B cell (primary cell): ENCODE measurements at places on chromosomes 12 and 14. TPM values are rescaled to one million over a fixed set of nuclear protein-coding genes. Genes with fewer than 3 reads are reported as not detected.

- H3K4me3 ChIP-seq: peak overlapping the region; percentile 80
- H3K4me1 ChIP-seq: peaks cover 24% of the 10 kb centered on the region
- no peak for DNase-seq
Measured at GRCh38 chr12:121400332-121401139, 618 bp downstream of the RNF34 start.

DNA sequence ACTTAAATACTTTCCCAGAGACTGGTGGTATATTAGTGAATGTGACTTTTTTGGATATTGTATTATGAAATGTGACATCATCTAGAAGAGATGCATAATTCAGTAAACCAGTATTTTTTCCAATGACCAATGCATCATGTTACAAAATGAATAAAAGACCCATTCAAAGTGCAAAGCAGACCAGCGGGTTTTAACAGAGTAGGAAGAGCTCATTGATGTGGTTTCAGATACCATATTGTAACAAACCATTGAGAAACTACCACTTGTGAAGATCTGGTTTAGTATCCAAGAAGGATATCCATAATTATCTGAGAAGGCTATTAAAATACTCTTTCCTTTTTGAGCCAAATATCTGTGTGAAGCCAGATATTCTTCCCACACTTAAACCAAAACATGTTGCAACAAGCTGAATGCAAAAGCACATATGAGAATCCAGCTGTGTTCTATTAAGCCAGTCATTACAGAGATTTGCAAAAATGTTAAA is 47.7 kb downstream of the MVK start:
- H3K4me1 ChIP-seq: no peaks in the 10 kb centered on the region
- H3K36me3 ChIP-seq: no peaks in the 10 kb centered on the region
- H3K4me3 ChIP-seq: no peak overlapping the region
- H3K27ac ChIP-seq: no peak overlapping the region
- H3K27me3 ChIP-seq: peaks cover 15% of the 10 kb centered on the region
- no peak for DNase-seq

SMOC1 gene
- 0.84 TPM in 1 of 2 replicates, not detected in the other for total RNA-seq

DNA sequence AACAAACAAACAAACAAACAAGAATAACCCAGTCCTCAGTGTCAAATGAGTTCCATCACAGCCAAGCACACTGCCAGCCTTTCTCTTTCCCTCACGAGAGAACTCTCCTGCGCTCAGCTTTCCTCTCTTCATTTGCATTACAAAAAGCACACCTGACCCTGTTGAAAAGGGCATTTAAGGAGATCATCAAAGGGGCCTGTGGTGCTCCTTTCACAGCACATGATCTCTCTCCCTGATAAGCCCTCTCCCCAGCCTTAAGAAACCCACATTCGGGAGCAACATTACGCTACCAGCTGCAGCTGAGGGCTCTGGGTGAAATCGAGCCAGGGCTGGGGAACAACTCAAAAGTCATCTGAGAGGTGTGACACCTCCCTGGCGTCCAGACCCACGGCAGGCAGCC is 165.6 kb upstream of the TMCC3 start:
- H3K36me3 ChIP-seq: peaks cover 9% of the 10 kb centered on the region
- H3K27ac ChIP-seq: peak overlapping the region; percentile 86
- peak; percentile 35 for DNase-seq
- H3K4me3 ChIP-seq: peak overlapping the region; percentile 66
- no peaks in the 10 kb centered on the region for H3K27me3 ChIP-seq

DNA sequence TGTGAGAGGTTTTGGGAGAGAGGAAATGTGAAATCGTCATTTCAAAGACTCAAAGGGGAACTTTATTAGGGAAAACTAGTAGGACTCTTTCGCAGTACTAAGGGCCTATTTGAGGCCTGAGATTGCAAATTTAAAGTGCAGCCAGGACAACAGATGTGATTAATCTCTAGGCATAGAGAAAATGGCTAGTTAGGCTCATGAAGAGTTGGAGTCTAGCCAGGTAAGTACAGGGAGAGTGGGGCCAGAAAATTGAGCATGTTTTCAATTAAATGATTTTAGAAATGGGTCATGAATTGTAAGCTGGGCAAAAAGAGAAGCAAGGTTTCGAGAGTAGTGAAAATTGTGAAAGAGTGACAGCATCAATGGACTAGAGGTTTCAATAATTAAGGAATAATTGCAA is 91.9 kb upstream of the LMNTD1 start:
- H3K4me3 ChIP-seq: no peak overlapping the region
- DNase-seq: no peak
- no peaks in the 10 kb centered on the region for H3K4me1 ChIP-seq

DNA sequence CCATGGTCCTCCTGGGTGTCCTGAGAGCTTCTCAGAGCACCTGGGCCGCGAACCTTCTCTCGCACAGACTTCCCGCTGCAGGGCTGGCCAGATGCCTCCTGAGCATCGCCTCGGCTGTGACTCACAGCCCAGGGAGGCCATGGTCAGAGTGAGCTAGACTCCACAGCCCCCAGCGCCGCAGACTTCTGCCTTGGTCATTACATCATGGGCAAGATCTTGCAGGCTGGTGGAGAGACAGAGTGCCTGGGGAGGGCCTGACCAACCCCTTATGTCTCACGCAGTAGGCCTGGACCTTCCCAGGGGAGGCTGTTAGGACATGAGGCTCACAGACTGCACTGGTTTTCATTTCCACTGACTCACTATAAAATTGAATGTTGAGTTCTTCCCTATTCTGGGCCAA is 41.8 kb downstream of the SMOC1 start:
- no peaks in the 10 kb centered on the region for H3K27me3 ChIP-seq
- DNase-seq: no peak

CIDEB gene
- 32.8 and 34.3 TPM in 2 replicates for total RNA-seq

DNA sequence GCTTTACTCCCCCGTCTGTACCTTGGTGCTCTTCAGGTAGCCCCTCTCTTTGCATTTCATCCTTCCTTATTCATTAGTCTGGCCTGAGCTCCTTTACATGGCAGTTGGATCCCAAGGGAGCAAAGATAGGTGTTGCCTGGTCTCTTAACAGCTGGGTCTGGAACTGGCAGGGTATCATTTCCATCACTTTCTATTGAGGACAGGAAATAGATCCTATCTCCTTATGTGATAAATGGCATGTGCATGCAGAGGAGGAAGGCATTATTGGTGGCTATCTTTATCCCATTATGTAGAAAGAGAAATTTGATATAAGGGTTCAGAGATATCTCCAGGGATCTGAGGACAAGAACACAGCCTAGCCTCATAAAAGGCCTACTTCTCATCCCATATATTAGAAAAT is 54.6 kb upstream of the OAS1 start:
- no peak for DNase-seq
- H3K36me3 ChIP-seq: no peaks in the 10 kb centered on the region
- no peaks in the 10 kb centered on the region for H3K27me3 ChIP-seq
- H3K4me3 ChIP-seq: no peak overlapping the region
- no peaks in the 10 kb centered on the region for H3K4me1 ChIP-seq

- H3K27ac ChIP-seq: no peak overlapping the region
- H3K4me3 ChIP-seq: no peak overlapping the region
- no peak for DNase-seq
- no peaks in the 10 kb centered on the region for H3K4me1 ChIP-seq
Measured at GRCh38 chr14:22843123-22843925, 6.9 kb downstream of the MMP14 start.

- H3K27ac ChIP-seq: peak overlapping the region; percentile 76
- DNase-seq: peak; percentile 18
- H3K4me3 ChIP-seq: no peak overlapping the region
- H3K27me3 ChIP-seq: no peaks in the 10 kb centered on the region
- peaks cover 95% of the 10 kb centered on the region for H3K4me1 ChIP-seq
Measured at GRCh38 chr12:64674367-64674922, 64.2 kb downstream of the RASSF3 start.

GRCh38 chr12:20778969-20779368 is 31.5 kb upstream of the SLCO1B3 start:
- H3K27ac ChIP-seq: no peak overlapping the region
- H3K4me1 ChIP-seq: no peaks in the 10 kb centered on the region
- H3K27me3 ChIP-seq: no peaks in the 10 kb centered on the region
- DNase-seq: no peak
- no peaks in the 10 kb centered on the region for H3K36me3 ChIP-seq
